ENCODE measurements at places on chromosomes 6 and 20.

- no peak for DNase-seq
Observed at GRCh38 chr6:31851485-31851832, 11.2 kb downstream of the NEU1 start.

GRCh38 chr6:1581120-1581991 lies 28.4 kb upstream of the FOXC1 start:
- no peak for DNase-seq

DNA sequence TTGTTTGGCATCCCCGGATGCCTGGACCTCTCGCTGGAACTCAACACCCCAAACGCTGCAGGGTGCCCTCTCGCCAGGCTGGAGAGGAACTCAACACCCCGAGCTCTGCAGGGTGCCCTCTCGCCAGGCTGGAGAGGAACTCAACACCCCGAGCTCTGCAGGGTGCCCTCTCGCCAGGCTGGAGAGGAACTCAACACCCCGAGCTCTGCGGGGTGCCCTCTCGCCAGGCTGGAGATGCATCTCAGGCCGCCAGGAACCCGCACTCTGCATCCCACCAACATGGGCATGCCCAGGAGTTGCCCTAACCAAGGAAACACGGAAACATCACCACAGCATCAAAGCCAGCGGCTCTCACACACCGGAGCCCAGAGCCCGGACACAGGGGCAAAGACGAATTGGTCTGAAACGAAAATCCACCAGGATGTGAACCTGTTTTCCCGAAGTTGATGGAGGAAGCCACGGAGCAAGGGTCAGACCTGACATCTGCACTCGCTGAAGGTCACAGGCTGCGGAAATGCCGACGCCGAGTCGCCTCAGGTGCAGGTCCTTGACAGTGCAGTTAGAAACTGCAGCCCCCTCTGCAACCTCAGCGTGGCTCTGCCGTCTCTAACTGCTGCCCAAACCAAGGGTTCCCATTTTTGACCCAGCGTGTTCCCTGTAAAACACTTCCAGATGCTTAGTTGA lies 37.5 kb downstream of the DLL1 start:
- no peak for DNase-seq

GRCh38 chr6:170140129-170140528 lies 150.7 kb downstream of the DLL1 start:
- no peak for DNase-seq

GRCh38 chr20:58552366-58552934 lies 37.3 kb upstream of the APCDD1L start:
- no peak for DNase-seq

GRCh38 chr20:34628026-34628425 lies 48.9 kb downstream of the PIGU start:
- no peak for DNase-seq

DNA sequence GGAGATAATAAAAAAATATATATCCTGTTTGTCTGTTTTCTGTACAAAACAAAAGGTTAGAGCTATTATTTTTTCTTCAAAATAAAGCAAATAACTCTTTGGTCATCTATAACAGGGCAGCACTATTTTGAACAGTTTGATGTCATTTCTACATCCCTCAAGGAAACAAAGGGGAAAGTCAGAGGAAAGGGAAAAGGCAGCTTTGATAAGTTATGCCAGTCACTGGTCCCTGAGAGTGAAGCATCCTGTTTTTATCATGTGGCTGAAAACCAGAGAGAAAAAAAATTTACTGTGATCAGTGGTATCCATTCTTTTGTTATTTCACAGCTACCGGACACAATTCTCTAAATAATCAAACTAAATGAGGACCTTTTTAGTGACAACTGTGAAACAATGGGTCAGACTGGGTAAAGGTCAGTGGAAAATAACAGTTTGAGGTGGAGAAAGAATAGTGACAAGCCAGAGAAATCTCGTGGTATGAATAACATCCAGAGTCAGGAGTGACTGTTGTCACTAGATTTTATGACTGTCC lies 356.0 kb downstream of the HDGFL1 start:
- DNase-seq = no peak
